NCI-H1417 treated with DMSO at 0.1 percent for 48 hours (cell line): ENCODE measurements at places on chromosomes 6 and 20.

DNA sequence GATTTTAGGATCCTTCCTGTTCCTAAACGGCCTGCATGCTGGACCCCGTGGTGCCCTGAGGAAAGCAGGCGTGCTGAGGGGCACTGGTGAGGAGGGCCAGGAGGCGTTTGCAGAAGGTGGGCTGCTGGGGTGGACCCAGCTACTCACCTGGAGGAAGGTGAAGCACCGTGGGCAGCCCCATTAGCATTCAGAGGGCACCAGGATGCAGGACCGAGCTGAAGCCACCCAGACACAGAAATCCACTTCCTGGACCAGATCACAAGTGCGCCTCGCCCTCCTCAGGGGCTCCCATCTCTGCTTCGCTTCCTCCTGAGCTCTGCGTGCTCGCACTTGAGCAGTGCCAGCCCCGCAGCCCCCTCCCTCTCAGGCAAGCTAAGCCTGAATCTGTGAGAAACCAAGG is 187.0 kb downstream of the SYNDIG1 start:
- DNase-seq: no peak

DNA sequence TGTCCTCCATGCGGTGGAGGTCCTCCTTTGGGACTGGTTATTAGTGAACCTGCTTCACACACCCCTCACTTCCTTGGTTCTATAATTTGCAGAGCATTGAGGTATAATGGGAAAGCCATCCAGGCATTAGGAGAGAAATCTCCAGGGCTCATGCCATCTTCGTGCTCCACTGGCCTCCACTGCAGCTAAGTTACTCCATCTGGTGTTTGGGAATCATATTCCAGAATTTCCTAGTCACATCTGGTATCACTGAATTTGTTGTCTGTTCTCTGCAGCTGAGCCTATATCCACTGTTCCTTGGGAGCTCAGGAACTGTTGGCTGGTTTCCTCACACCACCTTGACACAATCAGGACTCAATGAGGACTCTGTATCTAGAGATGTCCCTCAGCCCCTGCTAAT is 173.0 kb upstream of the TSHZ2 start:
- no peak for DNase-seq

DNA sequence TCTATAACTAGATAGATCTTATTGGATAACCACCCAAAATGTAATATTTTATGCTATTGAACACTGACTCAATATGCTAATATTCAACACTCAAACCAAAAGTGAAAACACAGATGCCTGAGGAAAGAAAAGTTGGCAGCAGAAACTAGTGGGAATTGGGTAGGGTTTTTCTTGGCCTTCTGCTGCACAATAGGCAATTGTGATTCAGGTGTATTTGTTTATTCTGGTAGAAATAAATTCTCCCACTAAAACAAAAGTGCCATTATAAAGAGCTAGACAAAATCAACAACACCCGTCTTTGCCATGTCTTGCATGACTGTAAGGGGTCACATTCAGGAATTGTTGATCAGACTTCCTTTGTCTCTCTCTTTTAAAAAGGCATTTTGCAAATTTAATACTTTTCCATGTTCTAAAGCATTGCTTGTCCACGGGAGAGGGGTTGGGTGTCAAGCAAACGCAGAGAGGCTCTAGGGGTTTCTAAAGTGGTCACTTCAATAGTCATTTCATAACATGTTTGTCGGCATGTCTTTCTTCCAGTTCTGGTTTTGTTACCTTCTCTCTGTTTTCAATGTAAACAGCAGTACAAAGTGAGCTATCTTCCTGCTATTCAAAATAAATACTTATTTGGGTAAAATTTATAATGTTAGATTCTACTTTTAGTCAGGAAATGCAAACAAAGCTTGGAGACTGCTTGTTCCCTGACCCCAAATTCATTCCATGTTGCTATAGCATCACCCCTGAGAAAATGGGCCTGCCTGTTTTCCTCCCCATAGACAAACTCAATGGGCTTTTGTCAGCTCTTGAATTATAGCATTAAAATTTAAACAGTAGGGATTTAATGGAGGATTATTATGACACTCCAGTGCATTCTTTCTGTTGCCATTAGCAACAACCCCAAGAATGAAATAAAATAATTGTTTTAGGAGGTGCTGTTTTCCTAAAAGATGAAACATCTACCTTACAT is 217.0 kb upstream of the CCN2 start:
- no peak for DNase-seq

DNA sequence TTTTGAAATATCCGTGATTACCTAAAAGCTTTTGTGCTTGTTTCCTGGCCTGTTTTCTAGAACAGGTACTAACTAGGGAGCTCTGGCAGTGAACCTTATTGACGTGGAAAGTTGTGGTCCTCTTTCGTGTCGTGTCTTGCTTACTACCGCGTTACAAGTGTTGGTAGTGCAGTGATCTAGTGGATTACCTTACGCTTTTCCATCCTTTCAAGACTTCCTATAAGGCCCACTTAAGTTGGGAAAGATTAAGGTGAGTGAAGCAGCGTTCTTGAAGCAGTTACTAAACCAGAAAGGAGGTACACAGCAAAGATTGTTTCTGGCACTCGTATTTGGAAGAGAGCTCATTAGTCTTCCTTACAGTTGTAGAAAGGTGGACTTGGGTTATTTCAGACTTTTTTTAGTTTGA is 1.9 kb downstream of the PNRC1 start:
- DNase-seq: no peak

DNA sequence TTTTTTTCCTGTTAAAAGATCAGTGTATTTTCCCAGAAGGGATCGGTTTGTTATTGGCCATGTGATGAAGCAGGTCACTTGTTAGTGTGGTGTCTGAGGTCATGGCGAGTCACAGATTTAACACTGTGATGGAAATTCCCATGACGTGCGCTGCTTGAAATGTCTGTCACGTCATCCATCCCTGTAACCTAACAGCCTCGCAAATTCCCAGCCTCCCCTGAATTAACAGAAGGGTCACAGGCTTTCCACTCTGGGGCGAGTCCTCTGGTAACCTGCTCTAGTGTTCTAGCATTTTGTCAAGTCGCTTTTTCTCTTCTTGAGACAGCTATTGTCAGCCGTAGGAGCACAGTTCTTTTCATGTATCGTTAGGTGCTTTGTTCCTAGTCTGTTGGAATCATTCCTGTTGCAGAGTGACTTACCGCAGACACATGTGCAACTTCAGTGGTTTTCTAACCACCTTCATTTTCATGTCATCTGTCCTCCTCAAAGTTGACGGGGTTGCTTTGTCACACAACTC is 137.2 kb downstream of the MAP3K4 start:
- DNase-seq: no peak

- no peak for DNase-seq
Observed at GRCh38 chr6:42201382-42201781, 6.6 kb upstream of the GUCA1B start.

DNA sequence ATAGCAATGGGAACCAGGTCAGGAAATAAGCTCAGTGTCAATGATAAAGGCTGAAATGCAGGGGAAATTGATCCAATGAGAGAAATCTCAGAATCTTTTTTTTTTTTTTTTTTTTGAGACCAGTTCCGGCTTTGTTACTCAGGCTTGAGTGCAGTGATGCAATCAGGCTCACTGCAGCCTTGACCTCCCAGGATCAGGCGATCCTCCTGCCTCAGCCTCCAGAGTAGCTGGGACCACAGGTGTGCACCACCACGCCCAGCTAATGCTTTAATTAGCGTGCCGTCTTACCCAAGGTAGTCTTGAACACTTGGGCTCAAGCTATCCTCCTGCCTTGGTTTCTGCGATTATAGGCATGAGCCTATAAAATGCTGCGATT is 296.5 kb downstream of the ZNF217 start:
- no peak for DNase-seq

DNA sequence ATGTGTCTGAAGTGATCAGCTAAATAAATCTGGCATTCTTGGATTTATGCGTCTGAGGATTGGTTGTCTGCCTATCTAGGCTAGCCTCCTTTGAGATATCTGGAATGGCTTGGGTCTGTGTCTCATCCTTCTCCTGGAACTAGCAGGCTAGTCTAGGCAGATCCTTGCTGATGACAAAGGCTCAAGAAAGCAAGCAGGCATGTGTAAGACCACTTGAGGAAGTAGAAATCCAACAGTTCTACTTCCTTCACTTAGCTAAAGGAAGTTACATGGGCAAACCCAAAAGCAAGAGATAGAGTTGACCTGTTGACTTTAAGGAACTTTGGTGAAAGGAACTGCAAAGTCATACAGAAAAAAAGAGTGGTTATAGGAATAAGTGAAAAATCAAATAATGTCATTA is 672.6 kb downstream of the MAFB start:
- no peak for DNase-seq

- DNase-seq: no peak
Observed at GRCh38 chr6:135983718-135984343, 132.3 kb downstream of the PDE7B start.

- no peak for DNase-seq
Observed at GRCh38 chr6:33313709-33314514, at the start of gene TAPBP. Gene TAPBP (minus strand): TSS chr6:33314078. CDS start chr6:33314041, 37 bp downstream.

DNA sequence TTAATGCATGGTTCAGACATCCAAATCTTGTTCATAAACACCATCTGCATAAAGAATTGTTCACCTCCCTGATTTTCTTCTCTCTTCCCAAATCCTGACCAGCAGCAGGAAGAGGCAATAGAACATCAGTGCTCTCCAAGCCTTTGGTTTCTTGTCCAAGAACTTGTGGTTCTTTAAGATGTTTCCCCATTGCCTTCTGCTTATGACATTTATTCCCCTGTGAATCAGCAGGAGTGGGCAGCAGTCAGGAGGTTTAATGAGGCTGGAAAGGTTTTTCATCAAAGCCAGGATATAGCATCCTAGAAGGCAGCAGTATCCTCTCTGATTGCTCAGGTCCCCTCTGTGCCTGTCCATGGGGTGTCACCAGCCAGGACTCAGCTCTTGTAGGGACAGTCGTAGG is 5.3 kb downstream of the HDDC2 start:
- DNase-seq: no peak

DNA sequence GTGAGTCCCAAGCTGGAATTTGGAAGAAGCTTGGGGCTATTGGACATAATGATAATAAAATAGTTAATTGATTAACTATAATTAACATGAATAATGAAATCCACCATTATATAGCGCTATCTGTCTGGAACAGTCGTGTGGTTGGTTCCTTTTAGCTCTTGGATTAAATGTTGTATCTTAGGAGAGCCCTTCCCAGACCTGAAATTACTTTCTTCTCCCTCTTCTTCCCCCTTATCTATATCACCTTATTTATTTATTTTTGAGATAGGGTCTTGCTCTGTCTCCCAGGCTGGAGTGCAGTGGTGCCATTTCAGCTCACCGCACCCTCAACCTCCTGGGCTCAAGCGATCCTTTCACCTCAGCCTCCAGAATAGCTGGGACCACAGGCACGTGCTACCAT is 64.6 kb downstream of the NCOA3 start:
- DNase-seq: no peak

DNA sequence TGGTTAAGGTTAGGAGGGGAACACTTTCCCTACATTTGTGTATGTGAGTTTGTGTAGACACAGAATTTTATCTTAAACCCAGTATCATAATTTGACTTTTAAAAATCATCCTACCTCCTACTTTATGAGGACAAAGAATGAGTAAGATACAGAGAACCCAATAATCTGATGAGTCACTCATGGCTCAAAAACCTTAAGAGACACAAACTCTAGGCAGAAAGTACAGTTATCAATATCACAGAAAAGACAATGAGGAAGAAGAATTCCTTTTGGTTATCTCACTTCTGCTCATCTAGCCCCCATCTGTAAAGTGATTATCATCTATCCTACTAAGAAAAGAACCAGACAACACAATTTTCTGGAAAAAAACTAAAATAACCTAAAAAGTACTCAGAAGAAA is 87.7 kb downstream of the EPB41L2 start:
- no peak for DNase-seq

DNA sequence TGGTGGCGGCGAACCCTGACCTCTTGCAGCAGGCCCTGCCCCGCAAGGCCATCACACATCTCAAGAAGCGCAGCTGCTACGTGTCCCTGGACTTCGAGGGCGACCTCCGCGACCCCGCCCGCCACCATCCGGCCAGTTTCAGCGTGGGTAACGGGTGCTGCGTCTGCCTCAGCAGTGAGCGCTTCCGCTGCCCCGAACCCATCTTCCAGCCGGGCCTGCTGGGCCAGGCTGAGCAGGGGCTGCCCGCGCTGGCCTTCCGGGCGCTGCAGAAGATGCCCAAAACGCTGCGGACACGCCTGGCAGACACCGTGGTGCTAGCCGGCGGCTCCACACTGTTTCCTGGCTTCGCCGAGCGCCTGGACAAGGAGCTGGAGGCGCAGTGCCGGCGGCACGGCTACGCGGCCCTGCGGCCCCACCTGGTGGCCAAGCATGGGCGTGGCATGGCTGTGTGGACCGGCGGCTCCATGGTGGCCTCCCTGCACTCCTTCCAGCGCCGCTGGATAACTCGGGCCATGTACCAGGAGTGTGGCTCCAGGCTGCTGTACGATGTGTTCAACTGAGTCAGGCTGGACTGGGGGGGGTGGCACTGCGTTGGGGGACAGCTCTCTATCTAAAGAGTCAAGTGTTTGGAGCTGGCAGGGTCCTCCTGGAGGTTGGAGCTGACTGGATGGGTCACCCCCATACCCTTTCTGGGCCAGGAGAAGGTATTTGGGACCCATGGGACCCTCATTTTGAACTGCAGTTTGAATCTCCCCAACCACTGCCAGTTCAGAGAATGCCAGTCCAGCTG is 1.1 kb downstream of the ACTL10 start:
- DNase-seq: peak; percentile 11

DNA sequence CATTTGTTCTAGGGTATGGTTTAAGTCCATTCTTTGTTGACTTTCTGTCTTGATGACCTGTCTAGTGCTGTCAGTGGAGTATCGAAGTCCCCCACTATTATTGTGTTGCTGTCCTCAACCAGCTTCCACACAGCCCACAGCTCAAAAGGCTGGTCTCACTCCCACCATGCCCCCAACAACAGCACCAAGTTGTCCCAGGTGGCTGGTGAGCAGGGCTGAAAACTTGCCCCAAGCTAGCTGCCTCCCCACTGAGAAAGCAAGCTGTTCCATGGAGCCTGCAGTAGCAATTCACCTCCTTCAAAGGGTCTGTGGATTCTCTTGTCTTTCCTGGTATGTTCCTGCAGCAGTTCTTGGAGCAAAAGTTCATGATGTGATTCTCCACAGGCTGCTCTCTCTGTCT is 221.0 kb downstream of the SYNDIG1 start:
- DNase-seq: no peak

- no peak for DNase-seq
Observed at GRCh38 chr6:4021854-4022695, 56.9 kb downstream of the FAM217A start.
